ENCODE measurements at places on chromosomes 13 and 19.

GRCh38 chr19:1266129-1266915, 2.8 kb upstream of the CIRBP start:
- DNase-seq, result peak; percentile 88

- no peak for DNase-seq
These were observed 3.0 kb downstream of the C19orf33 start for GRCh38 chr19:38307076-38307475.

- peak; percentile 17 for DNase-seq
These were observed 313.4 kb upstream of the TMTC4 start for GRCh38 chr13:100987948-100988347.

DNA sequence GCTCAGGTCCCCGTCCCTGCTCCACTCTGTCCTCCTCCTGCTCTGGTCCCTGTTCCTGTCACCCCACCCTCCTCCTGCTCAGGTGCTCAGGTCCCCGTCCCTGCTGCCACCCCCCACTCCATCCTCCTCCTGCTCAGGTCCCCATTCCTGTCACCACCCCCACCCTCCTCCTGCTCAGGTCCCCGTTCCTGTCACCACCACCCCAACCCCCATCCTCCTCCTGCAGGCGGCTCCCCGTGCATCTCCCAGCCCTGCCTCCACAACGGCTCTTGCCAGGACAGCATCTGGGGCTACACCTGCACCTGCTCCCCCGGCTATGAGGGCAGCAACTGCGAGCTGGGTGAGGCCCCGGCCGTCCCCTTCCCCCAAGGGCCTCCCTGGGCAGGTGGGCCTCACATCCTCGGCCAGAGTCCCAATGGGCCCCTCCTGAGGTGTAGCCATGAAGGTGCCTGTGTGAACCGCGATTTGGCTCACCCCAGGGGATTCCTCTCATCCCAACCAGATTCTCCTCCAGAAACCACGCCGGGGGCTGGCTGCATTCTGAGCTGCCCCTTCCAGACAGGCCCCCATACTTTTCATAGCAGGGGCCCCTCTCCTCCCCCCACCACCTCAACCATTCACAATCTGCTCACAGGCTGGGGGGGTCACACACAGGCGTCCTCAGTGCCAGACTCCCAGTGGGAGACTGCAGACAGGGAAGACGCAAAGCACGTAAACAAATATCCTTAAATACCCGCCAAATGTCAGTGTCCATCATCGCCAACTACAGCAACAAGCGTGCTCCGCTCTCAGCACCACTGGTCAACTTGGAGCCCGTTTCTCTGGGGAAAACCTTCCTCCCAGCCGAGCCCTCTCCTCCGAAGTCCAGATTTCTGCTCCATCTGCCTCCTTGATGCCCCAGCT, 4.6 kb downstream of the PROZ start:
- no peak for DNase-seq

DNA sequence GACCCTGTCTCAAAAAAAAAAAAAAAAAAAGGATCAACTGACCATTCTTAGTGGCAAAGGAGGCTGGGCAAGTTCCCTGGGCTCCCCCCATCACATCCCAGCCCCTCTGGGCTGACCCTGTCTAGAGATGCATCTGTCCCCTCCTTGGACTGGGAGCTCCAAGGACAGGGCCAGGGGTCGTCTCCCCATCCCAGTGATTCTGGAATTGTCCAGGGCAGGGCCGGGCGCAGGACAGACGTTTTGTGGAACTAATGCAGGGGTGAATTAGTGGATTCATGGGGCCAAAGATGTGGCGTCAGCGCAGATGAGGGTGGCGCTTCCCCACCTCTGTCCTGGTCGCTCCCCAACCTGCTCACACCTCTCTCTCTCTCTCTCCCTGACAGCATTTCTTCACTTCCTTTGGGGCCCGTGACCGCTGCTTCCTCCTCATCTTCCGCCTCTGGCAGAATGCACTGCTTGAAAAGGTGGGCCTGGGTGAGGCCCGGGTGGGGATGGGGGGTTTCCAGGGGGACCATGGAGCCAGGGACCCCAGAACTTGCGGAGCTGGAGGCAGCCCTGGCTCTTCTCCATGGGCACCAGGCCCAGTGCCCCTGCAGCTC, 11.1 kb downstream of the GRAMD1A start:
- no peak for DNase-seq

DNA sequence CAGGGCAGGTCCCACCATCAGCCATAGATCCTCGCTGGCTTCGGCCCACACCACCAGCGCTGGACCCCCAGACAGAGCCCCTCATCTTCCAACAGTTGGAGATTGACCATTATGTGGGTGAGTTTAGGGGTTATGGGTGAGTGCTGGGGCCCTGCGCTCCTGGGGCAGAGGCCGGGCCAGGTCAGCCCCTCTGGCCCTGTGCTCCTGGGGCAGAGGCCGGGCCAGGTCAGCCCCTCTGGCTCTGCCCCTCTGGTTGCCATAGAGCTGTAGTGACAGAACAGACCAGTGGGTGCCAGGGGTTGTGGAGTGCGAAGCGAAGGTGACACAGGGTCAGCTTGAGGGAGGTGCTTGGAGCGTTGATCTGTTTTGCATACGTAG, 15.2 kb downstream of the POLD1 start:
- DNase-seq, result no peak

DNA sequence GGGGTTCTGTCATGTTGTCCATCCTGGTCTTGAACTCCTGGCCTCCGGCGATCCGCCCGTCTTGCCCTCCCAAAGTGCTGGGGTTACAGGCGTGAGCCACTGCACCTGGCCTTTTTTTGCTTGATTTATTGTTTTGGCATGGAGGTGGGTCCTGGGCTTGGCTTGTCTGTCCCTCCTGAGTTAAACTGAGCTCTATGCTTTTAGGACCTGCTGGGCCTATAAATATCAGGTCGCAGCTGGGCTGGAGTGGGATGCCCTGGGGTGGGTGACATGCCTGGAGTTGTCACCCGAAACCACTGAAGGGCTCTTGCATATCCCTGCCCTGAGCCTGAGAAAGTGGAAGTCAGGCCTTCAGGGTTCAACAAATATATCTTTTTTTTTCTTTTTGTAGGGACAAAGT, 5.5 kb downstream of the ARRDC5 start:
- no peak for DNase-seq

DNA sequence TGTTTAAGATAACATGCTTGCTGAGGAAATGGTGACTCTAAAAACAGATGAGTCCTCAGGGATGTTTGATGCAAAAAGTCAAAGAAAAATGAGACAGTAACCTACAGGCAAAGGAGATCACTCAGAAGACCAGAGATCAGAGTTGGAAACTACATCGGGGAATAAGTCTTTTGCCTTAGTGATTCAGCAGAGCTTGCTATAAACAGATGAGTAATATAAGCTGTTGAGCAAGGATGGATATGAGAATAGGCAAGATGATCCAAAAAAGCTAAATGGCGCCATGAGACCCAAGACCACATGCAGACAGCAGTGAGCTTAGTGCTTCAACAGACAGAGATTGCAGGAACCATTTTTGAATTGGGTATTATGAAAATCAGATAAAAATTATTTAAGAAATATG, 168.6 kb downstream of the POSTN start:
- peak; percentile 88 for DNase-seq

GRCh38 chr13:35760735-35761281, 284.3 kb upstream of the MAB21L1 start:
- DNase-seq, result no peak

GRCh38 chr19:49474542-49474924, 518 bp downstream of the FLT3LG start:
- no peak for DNase-seq

Data from fibroblast of skin of right biceps (primary cell).